ENCODE measurements at places on chromosomes 7 and 10. TPM values are rescaled to one million over a fixed set of nuclear protein-coding genes. Genes with fewer than 3 reads are reported as not detected.

Gene GTPBP10
- total RNA-seq: 11.8 TPM

Gene MICALL2
- 1.9 TPM for total RNA-seq

Gene GPR85
- not detected for total RNA-seq

DNA sequence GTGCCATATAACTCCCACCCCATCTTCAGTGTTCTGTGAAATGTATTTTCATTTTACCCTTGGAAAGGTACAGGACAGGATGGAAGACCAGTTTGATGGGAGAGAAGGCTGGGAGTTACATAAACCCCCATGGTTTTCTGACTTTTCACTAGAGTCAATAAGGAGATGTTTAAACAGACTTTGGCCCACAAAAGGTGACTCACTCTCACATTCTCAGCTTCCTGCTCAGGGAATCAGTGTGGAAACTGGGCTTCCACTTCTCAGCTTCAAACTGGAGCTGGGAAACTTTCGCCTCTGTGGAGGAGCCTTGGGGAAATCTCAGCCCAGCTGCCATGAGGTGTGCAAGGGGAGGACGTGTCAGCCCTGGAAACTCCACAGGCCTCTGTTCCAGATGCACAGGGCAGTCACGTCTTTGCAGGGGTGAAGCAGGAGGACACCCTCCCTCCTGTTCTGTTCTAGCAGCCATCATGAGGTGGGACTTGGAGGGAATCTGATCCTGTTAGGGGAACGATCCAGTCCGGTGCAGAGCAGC, 560.5 kb upstream of the GALNT17 start:
- no peak for DNase-seq

DNA sequence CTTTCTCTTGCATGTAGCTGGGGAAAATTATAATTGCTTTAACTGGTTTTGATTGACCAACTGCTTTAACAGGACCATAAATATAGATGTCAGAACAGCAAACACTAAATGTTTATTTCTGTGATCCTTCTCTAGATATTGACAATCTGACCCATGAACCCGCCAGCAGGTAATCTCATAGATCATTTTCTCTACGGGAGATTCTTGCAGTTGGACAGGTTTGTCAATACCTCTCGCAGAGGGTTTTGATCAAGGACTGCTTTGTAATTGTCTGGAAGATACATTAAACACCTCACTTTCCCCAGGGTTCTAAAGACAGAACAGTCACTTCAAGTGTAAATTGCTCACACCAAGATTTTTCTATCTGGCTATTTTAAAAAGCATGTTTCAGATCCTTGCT, 235.8 kb upstream of the RHOBTB1 start:
- DNase-seq: no peak

DNA sequence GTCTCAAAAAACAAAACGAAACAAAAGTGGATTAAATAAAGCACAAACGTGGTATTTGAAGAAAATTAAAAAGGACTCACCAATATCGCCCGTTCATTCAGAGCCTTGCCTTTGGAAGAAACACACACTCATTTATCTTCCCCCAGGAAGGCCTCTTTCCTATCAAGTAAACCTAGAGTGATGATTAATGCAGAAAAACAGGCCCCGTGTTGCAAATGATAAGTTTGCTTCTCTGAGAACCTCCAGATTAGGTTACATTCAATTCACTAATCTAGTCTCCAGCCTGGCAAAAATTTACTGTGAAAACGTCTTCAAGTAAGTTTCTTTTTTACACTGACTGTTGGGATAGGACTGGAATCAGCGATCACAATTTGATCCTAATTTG, 78.0 kb upstream of the C1GALT1 start:
- no peak for DNase-seq

- no peak for DNase-seq
Measured at GRCh38 chr7:11910253-11910652, 78.3 kb upstream of the THSD7A start.

DNA sequence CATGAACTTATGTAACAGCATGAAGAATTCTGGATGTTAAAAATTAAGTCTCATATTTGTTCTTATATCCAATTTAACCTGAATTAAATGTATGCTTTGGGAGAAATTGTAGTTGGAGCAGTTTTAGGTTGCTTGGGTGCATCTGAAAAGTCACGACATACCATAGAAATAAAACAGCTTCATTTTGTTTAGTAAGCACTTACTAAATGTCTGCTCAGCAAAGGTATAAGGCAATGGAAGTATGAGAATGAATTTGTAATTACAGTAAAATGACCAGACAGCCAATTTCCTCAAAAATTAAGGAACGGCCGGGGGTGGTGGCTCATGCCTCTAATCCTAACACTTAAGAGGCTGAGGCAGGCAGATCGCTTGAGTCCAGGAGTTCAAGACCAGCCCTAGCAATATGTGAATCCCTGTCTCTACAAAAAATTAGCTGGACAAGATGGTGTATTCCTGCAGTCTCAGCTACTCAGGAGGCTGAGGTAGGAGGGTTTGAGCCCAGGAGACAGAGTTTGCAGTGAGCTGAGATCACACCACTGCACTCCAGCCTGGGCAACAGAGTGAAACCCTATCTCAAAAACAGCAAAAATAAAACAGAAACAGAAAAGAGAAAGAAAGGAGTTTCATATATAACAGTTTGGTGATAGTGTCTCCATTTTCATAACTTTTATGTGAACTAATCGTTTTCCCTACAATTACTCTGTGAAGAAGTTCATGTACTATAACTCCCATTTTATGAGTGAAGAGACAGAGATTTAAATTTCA, 47.2 kb upstream of the KLF6 start:
- no peak for DNase-seq

GRCh38 chr7:50092579-50093491, at the start of gene ZPBP:
Gene ZPBP (minus strand): TSS chr7:50093246. CDS start chr7:50093194, 52 bp downstream.
- DNase-seq: peak; percentile 37

DNA sequence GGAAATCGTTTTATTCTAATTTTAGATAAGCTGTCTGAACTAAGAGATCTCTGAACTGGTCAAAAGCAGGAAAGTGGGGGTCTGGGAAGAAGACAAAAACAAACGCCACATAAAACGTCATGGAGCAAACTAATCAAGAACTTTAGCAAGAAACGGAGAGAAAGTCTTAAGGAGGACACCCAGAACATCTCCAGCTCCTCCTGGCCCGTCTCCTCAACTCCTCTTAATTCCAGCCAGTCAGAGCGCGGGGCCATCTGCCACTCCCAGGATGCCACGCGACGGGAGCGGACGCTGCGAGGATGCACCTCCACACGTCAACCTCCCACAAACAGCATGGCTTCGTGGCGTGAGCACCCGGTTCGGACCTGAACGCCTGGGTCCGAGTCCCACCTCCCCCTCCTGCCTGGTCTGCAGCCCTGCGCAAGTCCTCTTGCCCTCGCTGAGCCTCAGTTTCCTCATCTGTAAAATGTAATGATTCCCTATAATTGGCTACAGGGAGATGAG, 598 bp downstream of the MMS19 start:
- DNase-seq: peak; percentile 54

DNA sequence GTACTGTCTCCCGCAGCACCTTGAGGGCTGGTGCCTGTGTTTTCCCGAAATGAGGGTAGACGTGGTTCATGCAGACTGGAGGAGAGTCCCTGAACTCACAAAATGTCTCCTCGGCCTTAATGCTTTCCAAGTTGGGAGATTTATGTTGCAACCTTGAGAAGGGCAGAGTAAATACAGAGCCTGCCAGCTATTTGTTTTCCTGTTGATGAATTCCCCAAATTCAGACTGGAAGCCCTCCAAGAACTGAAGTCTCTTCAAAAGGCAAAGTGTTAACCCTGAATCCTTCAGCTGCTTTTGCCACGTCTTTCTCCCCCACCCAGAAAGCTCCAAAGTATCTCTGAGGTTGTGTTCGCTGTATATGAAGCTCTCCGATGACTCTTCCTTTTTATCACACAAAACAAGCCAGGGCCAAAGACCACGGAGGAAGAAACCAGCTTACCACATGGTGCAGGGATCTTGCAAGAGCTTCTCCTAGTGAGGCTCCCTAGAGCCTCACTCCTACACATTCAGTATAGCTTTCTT, 254.7 kb upstream of the NFE2L3 start:
- no peak for DNase-seq

- no peak for DNase-seq
Measured at GRCh38 chr10:111706331-111706730, 477.2 kb downstream of the GPAM start.

All from CD4-positive, alpha-beta T cell (primary cell).